ENCODE measurements at places on chromosomes 7 and 10.

DNA sequence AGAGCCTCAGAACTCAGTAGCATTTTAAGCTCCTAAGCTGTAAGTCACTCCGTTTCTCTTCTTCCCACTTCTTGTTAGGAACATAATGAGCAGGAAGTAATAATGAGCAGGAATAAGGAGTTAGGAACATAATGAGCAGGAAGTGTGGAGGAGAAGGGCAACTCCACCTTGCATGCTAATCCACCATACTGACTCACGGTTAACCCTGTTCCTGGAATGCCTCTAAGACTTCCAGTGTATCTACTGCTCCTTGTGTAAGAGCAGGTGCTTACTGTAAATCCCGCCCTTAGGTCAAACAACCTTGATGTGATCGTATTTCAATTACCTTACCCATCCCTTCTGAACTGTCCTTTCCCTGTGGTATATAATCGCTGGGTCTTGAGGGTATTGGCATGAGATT, 528.7 kb downstream of the CALN1 start:
- no peak for DNase-seq

DNA sequence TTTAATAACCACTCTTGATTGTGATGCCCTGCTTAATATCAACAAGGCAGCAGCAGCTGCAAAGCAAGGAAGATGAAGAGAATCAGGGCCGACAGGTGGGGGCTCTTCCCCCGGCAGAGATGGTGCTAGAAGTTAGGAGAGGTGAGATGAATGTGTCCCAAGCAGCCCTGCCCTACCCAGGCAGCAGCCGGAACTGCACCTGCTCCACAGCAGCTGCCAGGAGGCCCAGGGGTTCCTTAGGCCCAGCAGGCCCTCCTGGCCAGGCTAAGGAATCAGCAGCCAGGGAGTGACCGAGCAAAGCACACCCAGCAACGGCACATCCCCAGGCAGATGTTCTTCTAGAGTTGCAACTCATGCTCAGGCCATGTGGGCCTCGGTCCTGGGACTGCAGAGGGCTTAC, 17.9 kb downstream of the AFAP1L2 start:
- no peak for DNase-seq

DNA sequence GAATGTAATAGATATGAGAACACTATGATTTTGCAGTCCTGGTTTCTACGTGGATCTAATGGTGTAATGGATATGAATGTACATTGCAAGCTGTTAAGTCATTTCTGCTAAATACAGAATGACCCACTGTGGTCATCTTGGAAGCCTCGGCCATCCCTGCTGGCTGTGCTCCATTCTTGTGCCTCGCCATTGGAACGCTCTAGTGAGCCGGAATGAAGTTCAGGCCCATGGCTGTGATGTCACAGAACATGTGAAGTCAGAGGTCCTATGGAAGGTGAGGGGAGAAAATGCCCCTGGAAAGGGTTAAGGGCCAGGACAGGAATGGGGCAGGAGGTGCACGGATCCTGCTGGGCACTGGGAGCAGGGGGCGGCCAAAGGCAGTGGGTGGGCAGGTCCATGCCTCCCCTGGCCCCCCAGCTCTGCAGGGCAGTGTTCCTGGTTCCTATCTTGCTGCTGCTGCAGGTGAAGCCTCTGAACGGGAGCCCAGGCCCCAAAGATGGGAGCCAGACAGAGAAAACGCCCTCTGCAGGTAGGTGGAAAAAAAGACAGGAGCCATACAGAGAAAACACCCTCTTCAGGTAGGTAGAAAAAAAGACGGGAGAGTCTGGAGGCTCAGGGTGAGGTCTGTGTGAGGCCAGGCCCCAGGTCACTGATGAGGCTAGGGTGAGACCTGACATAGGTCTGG, at the start of gene LLCFC1:
Gene LLCFC1 (plus strand): TSS at position 259 of the 685 bp plus-strand sequence. CDS start 138 bp downstream, at position 397.
- DNase-seq, result peak; percentile 13

- DNase-seq, result no peak
These were observed 27.6 kb downstream of the UNCX start for GRCh38 chr7:1260244-1260635.

DNA sequence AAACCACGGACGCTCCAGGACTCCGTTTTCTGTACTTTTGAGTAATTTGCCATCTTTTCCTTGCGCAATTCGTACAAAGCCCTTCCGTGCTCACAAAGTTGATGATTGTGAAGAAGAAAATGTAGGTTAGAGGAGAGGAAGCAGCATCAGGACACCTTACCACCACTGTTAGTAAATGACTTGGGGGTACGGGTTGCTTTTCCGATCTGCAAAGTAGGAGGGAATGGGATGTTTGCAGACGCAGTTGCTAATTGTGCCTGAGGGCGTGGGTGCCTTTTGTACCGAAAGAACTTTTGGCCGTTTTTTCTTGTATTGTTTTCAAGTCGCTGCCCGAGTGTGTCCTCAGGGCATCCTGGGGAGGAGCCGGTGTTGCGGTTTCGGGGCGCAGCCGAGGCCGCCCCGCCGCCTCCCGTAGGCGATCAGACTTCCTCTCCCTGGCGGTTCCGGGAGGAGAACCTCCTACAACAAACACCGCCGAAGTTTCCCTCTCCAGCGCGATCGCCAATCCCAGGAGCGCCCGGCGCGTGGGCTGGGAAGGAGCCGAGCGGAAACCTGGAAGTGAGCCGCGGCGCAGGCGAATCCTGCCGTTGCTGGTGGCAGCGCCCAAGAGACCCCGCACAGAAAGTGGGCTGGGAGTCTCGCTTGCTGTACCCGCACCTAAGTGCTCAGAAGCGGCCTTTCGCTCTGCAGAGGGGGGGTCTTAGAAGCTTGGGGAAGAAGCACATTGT, 1.0 kb downstream of the PRR15 start:
- DNase-seq, result peak; percentile 50

DNA sequence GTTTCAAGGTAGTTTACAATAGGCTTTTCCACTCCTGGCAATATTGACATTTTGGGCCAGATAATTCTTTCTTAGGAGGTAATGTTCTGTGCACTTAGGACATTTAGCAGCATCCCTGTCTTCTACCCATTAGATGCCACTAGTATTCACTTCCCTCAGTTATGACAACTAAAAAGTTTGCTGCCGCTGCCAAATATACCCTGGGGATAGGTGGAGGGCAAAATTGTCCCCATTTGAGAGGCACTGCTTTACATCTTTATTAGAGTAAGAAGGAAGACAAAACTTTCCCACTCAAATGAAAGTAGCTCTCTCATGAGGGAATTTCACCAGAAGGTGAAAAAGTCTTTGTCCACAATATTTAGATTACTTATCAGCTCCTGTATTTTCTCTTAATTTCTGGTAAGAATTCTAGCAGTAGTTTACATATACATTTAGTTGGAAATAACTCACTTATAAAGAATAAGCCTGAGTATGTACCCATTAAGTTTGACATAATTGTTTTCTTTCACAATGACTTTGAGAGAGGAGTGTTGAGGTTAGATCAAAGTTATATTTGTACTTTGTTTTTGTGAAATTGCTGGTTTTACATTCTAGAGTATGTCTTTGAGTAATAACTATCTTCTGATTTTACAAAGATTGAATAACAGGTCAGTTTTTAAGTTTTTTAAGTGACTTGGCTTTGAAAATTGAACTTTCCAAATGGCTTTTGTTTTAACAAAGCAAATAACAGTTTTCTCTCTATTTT, 46.0 kb downstream of the HELLS start:
- DNase-seq, result no peak

GRCh38 chr7:133070562-133070961, 11.3 kb downstream of the CHCHD3 start:
- no peak for DNase-seq

GRCh38 chr10:335151-335800, 200.0 kb downstream of the ZMYND11 start:
- no peak for DNase-seq

- DNase-seq, result no peak
These were observed 1.4 kb upstream of the MUC17 start for GRCh38 chr7:101018271-101019167.

- no peak for DNase-seq
These were observed 17.8 kb downstream of the CELF2 start for GRCh38 chr10:11035301-11035991.

DNA sequence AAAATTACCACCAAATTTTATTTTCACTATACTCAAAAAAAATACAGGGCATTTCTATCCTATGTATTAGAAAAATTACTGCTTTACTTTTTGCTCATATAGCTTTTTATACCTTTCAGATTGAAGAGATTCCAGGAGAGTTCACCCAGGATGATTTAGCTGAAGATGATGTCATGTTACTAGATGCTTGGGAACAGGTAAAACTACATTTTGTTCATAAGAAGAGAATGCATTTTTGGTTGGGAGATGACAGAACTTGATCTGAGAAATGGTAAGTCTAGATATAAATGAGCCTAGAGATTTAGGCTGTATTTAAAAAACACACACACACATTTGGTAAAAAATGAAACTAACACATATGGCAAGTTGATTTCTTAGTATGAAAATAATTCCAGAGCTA, 38.1 kb upstream of the ARL4A start:
- DNase-seq, result no peak

DNA sequence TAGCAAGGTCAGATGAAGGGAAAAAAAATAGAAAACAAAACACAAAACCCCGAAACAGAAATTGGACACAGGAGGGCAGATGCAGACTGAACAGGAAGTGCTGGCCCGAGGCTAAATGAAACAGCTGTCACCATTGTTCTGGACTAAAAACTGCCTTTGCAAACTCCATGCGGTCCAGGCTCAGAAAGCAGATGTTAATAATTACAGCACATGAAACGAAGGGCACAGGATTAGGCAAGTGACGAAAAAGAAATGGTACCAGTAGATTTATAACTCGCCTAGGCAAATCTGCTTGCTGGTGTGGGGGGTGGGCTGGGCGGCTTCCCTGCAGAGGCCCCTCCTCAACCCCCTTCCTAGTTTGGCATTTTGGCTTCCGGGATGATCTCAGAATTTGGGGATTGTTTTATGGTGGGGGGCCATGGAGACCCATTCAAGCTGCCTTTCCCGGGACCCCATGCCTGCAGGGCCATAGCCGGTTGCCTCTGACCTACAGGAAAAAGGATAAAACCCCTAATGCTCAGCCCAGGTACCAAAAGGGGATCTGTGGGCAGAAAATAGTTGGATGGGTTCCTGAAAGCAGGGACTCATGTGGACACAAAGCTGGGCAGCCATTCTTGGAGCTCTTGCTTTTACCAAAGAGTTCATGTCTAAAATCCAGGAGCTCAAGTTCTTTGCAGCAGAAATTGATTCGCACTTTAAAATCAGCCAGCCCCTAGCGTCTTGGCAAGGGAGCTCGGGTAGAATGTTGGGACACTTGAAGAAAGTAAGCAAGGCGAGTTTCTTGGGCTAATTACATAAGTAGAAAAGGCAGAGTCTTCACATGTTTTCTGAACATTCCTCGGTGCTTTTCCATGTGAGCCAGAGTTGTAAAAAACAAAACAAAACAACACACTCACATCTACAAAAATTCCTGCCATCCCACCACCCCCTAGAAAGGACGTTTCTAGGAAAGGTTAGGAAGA, 39.0 kb upstream of the EMX2 start:
- DNase-seq, result no peak

DNA sequence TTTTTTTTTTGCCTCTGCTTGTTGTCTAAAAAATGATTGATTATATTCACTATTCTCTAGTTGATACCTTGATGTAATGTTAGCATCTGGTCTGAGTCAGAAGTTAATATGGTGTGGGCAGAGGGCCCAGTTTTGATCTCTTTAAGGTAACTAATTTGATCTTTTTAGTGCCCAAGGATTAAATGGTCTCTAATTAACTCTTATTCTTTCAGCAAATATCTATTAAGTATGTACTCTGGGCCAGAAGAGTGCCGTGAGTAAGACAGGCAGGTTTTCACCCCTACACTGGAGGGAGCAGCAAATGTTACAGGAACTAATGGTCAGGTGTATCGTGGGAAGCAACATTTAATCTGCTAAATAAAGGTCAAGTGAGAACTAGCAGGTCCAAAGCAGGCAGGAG, 144.6 kb upstream of the COL1A2 start:
- no peak for DNase-seq

DNA sequence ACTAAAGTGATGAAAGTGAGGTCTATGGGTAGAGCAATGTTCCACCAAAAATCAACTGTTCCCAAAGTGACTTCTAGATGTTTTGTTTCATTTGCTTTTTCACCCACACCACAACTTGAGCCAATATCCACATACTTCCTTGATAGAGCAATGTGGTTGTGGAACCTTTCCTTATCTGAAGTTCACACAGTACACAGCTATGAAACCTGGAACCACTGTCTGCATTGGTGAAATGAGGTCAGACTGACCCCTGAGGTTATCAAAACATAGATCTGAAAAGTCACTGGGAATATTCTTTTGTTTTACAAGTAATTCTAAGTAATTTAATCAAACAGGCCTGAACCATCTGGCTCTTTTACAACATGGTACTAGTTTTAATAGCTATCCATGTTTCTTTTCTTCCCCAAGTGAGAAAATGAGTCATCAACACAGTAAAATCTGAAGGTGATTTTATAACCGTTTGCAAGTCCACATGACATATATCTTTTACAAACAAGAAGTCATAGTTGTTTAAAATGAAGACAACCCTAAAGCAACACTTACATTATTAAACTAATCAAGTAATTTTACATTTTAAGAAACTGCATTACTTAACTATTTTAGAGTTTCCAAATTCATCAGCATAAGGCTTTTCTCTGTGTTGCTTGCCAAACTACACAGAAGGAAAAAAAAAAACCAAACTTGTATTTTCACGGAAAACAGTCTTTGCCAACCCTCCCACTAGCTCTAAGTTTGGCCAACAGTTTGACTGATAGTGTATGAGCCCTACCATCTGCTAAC, 80.3 kb downstream of the LRRC17 start:
- peak; percentile 26 for DNase-seq

DNA sequence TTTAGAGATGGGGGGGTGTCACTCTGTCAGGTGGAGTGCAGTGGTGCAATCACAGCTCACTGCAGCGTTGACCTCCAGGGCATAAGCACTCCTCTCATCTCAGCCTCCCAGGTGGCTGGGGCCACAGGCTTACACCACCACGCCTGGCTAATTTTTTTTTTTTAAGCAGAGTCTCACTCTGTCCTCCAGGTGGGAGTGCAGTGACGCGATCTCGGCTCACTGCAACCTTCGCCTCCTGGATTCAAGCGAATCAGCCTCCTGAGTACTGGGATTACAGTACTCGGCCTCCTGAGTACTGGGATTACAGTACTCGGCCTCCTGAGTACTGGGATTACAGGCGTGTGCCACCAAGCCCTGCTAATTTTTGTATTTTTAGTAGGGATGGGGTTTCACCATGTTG, 23.6 kb upstream of the PPIA start:
- DNase-seq, result peak; percentile 52

- no peak for DNase-seq
These were observed 87.6 kb downstream of the ARMH3 start for GRCh38 chr10:101968286-101968939.

Data from HepG2 (cell line).